ENCODE measurements at places on chromosomes 1 and 21.

GRCh38 chr1:158017800-158018595 is 24.6 kb downstream of the KIRREL1 start:
- no peak for DNase-seq

DNA sequence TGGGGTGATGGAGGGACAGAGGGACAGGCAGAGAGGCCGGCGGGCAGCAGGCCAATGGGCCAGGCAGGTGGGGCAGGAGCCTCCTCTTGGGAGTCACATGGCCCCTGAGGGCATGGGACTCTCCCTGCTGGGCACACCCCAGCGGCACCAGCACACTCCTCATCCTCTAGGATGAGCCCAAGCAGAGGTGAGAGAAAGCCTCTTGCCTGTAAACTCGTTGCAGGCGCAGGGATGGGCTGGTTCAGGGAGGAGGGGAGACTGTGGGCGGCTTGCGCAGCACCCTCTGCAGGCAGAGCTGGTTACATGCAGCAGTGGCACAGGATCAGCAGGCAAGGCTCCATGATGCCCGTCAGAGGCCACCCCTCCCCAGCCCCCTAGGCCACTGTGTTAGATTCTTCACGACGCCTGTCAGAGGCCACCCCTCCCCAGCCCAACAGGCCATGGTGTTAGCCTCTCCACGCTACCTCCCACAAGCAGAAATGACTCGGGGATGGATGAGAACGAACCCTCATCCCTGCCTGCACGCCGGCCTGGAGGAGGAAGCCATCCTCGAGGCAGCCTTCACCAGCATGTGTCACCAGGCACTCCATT is 209.7 kb upstream of the VAMP3 start:
- no peak for DNase-seq

- no peak for DNase-seq
These were observed 1126.9 kb downstream of the KCNT2 start for GRCh38 chr1:195481293-195481692.

DNA sequence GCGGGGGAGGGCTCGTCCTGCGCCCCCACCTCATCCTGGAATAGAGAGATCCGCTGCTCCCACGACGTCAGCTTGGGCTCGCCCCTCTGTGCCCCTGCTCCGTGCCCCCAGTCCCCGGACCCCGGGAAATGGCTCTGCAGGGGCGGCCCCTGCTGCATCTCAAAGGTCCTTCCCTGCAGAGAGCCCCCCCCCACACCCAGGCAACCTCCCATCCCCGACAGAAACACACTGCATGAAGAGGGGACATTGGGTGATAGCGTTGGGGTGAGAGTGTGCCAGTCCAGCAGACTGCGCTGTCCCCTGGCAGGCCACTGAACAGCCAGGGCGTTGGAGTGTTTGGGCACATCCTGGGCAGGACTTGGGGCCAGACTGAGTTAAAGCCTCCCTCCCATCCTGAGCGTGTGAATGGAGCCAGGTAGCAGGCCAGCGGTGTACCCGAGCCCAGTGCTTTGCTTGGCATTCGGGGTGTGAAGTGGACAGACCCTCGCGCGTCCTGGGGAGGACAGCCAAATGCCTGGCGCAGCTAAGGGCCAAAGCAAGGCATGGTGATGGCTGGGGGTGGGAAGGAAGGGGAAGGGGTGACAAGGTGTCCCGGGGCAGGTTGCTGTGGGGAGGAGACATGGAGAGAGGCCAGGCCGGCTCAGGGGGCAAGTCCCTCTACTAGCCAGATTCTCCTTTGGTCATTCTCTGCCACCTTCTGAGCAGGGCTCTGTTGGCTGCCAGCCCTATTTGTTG is 633 bp upstream of the ETNK2 start:
- no peak for DNase-seq

- no peak for DNase-seq
These were observed 59.1 kb downstream of the CAMK2N1 start for GRCh38 chr1:20426923-20427322.

DNA sequence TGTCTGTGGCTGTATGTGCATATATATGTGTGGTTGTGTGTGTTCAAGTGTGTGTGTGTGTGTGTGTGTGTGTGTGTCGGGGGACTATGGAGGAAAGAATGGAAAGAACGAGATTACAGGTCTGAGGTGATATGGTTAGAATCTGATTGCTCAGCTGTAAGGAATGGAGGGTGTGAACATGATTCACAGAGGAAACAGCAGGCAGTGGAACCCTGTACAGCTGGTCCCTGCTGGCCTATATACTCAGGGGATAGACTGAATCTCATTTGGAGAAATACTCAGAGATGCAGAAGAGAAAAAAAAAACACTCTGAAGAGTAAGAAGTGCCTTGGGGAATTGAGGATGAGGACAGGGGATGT is 180.1 kb upstream of the ESRRG start:
- DNase-seq = no peak
